ENCODE measurements at places on chromosomes 7 and 10. TPM values are rescaled to one million over a fixed set of nuclear protein-coding genes. Genes with fewer than 3 reads are reported as not detected.

The GSAP gene
- total RNA-seq = 2.3 TPM

The LIPF gene
- total RNA-seq = not detected

The LAMB1 gene
- 118 TPM for total RNA-seq

The PGAM2 gene
- total RNA-seq = not detected

The C10orf62 gene
- total RNA-seq = not detected

The CYP2E1 gene
- total RNA-seq = 0.11 TPM

The ARHGEF35 gene
- total RNA-seq = 0.68 TPM

The MPP7 gene
- total RNA-seq = 0.09 TPM

The SDK1 gene
- total RNA-seq = 0.50 TPM

The CYP3A5 gene
- total RNA-seq = 1.4 TPM

The OIT3 gene
- total RNA-seq = not detected

The CPVL gene
- 0.18 TPM for total RNA-seq

The ATXN7L1 gene
- 5.8 TPM for total RNA-seq

The LDB1 gene
- 35.0 TPM for total RNA-seq

The BLNK gene
- not detected for total RNA-seq

The SLC13A1 gene
- not detected for total RNA-seq

The FEZF1 gene
- total RNA-seq = not detected

The CALY gene
- 0.32 TPM for total RNA-seq

The SPAM1 gene
- total RNA-seq = not detected

The TEX36 gene
- not detected for total RNA-seq
